ENCODE measurements at places on chromosomes 3 and 15.

- H3K27me3 ChIP-seq: no peaks in the 10 kb centered on the region
- H3K4me1 ChIP-seq: no peaks in the 10 kb centered on the region
- no peak for DNase-seq
- H3K4me3 ChIP-seq: no peak overlapping the region
- no peak overlapping the region for H3K27ac ChIP-seq
- no peaks in the 10 kb centered on the region for H3K36me3 ChIP-seq
These were observed 383.7 kb upstream of the PPP2R3A start for GRCh38 chr3:135581806-135582205.

- H3K4me1 ChIP-seq: peaks cover 7% of the 10 kb centered on the region
- no peaks in the 10 kb centered on the region for H3K27me3 ChIP-seq
- no peak overlapping the region for H3K27ac ChIP-seq
- no peak for DNase-seq
- H3K4me3 ChIP-seq: no peak overlapping the region
These were observed 1.1 kb upstream of the ST6GAL1 start for GRCh38 chr3:186929186-186929585.

DNA sequence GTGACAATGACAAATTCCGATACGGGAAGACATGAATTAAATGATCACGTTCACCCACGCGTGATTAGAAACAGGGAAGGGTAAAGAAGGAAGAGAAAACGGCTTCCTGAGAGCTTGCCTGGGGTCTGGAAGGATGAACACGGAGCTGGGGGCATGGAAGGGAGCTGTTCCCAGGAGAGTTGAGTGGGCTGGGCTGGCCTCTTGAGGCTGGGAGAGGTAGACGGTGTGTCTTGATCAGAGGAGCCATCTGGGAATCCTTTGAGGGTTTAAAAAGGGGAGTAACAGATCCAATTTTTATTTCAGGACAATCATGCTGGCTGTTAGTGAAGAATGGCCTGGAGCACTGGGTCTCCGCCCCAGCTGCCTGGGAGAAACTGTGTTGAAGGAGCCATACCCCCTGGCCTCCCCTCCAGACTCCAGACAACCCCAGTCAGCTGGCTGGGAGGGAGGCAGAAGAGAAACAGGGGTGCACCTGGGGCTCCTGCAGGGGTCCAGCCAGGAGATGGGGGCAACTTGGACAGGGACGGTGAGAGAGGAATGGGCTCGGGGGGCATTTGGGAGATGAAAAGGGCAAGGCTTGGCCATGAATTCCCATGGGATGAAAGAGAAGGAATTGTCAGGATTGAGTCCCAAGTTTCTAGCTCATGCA is 53.6 kb upstream of the CGNL1 start:
- no peak overlapping the region for H3K27ac ChIP-seq
- no peak for DNase-seq
- H3K4me3 ChIP-seq: no peak overlapping the region

GRCh38 chr3:119759962-119760361 is 21.9 kb upstream of the NR1I2 start:
- no peaks in the 10 kb centered on the region for H3K36me3 ChIP-seq
- no peak overlapping the region for H3K27ac ChIP-seq
- H3K4me3 ChIP-seq: no peak overlapping the region

- no peak overlapping the region for H3K4me3 ChIP-seq
- no peak overlapping the region for H3K27ac ChIP-seq
- no peaks in the 10 kb centered on the region for H3K36me3 ChIP-seq
- DNase-seq: no peak
- no peaks in the 10 kb centered on the region for H3K4me1 ChIP-seq
These were observed 166.3 kb upstream of the CHRM5 start for GRCh38 chr15:33801954-33802353.

DNA sequence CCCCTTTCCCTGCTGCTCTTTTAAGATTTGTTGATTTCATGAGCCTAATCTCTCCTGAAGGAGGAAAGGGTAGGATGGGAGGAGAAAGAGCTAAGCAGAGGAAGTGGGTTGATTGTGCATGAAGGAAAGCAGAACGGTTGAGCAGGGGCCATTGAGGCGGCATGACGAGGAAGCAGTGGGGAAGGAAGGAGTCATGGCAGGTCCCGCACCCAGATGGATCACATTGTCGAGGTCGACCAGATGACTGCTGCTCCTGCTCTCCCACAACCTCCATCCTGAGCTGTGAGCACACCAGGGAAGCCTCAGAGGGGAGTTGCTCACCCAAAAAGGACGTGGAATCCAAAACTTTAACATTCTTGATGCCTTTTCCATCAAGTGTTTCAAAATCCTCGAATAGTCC is 42.8 kb downstream of the ABTB1 start:
- peaks cover 39% of the 10 kb centered on the region for H3K27me3 ChIP-seq
- H3K4me1 ChIP-seq: no peaks in the 10 kb centered on the region
- no peaks in the 10 kb centered on the region for H3K36me3 ChIP-seq
- no peak overlapping the region for H3K4me3 ChIP-seq
- DNase-seq: no peak

DNA sequence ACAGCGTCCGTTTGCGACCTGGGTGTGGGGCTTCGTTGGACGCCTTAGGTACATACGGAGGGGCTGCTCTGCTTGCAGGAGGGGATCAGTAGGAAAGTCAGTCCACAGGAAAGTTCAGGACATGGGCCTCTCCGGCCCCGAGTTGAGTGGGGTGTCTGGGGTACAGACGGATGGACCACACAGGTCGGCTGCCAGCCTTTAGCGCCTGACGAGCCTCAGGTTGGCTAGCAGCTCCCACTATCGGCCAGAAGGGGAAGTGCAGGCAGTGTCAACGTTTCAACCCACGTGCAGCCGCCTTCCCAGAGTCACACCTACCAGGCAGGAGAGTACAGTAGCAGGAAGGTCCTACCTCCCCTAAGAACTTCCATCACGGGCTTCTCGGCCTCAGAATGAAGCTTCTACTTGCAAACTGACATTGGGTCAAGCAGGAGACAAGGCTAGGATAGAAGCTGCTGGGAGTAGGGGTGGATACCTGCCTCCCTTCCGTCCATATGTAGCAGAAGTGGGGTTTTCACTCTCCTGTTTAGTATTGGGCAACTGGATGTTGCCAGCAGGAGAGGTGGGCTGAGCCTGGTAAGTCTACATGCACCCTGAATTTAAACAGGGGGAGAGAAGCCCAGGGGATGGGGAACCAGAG is 1.8 kb upstream of the SCN5A start:
- H3K36me3 ChIP-seq: no peaks in the 10 kb centered on the region
- H3K4me1 ChIP-seq: peaks cover 30% of the 10 kb centered on the region
- H3K4me3 ChIP-seq: no peak overlapping the region
- peak; percentile 57 for DNase-seq

GRCh38 chr3:135897715-135898114 is 67.8 kb upstream of the PPP2R3A start:
- no peaks in the 10 kb centered on the region for H3K27me3 ChIP-seq
- H3K27ac ChIP-seq: no peak overlapping the region
- H3K4me1 ChIP-seq: no peaks in the 10 kb centered on the region

DNA sequence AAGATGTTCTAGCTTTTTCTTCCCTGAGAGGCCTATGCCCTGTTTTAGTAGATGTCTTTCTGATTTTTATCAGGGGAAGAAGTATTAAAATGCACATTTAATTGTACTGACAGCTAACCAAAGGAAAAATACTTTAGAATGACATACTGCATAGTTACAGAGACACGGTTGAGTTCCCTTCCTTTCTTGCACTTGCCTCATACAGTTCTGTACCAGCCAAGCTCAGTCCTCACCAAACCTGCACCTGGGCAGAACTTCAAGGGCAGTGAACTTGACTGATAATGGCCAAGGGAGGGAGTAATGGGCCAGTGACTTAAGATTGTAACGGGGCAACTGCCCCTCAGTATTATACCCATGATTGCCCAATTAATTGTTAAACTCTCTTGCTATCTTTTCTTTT is 34.1 kb upstream of the RASGRP1 start:
- no peaks in the 10 kb centered on the region for H3K4me1 ChIP-seq
- no peak overlapping the region for H3K4me3 ChIP-seq
- H3K36me3 ChIP-seq: no peaks in the 10 kb centered on the region
- no peaks in the 10 kb centered on the region for H3K27me3 ChIP-seq
- H3K27ac ChIP-seq: no peak overlapping the region

DNA sequence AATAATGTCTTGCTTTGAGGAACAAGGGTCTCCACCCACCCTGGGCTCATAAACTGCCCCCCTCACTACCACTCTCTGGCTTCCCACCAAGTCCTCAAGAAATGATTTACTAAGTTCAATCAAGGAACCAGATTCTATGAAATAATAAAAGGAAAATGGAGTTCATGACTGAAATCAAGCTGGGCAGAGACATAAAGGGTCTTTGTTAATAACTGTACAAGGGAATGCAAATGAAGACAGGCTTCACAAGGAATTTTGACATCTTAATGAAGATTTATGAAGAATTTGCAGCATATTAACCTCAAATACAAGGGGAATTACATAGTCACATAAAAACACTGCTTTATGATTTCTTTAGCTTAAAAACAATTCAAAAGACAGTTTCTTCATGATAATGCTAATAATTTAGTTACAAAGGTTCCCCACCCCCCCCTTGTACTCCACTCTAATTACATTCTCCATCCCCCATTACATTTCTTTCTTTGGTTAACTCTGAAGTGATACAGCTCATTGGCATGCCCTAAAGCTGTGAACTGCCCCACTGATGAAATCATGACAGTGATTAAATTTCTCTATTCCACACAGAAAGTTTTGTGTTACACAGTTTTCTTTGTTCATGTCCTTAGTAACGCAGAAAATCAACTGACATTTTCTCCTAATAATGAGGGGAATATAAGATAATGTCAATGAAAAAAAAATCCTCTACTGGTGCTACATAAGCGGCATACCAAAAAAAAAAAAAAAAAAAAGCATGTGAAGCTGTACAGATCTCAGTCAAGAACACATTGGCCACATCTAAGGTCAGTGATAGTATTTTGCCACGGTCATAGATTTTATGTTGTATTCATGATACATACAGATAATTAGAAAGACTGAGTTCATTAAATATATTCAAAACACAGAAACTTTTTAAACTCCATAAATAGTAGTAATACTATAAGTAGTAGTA is 54.4 kb downstream of the WWTR1 start:
- H3K4me3 ChIP-seq: no peak overlapping the region
- H3K4me1 ChIP-seq: no peaks in the 10 kb centered on the region
- no peak for DNase-seq
- peaks cover 3% of the 10 kb centered on the region for H3K27me3 ChIP-seq
- H3K27ac ChIP-seq: no peak overlapping the region
- H3K36me3 ChIP-seq: no peaks in the 10 kb centered on the region

DNA sequence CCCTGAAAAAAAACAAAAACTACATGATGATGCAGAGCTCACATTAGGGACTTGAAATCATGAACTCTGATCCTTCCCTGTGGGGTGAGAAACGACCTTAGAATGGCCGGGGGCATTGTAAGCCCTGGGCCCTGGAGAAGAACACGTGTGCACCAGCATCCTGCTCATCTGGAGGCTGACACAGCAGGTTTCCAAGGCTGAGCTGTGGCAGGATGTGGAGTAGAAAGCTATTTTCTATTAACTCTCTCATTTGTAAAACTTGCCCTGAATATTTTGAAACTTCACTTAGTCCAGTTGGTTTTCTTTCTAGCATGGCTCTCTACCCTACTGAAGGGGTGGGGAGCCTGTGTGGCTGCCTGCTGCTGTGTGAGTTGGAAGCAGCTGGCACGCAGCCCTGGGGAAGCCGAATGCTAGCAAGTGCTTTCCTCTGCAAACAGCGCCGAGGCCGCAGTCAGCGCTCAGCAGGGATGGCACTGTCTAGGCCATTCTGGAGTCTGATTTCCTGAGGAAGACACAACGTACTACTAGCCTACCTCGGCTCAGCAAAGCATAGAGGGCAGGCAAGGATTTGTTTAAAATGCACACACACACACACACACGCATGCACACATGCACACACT is 58.0 kb downstream of the GABRG3 start:
- no peak overlapping the region for H3K4me3 ChIP-seq
- DNase-seq: no peak
- no peaks in the 10 kb centered on the region for H3K27me3 ChIP-seq

GRCh38 chr3:13854492-13854891 is 25.4 kb downstream of the WNT7A start:
- no peak overlapping the region for H3K4me3 ChIP-seq
- no peak for DNase-seq
- H3K36me3 ChIP-seq: peaks cover 2% of the 10 kb centered on the region
- no peaks in the 10 kb centered on the region for H3K27me3 ChIP-seq
- H3K4me1 ChIP-seq: peaks cover 18% of the 10 kb centered on the region

DNA sequence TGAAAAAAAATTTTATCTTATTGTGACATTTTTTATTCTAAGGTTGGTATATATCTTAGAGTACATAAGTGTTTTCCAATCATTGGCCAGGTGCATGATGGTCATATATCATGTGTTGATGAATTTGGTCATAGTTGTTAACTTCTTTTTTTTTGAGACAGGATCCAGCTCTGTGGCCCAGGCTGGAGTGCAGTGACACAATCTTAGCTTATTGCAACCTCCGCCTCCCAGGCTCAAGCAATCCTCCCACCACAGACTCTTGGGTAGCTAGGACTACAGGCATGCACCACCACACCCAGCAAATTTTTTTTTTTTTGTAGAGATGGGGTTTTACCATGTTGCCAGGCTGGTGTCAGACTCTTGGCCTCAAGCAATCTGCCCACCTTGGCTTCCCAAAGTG is 44.0 kb downstream of the PCCB start:
- H3K27ac ChIP-seq: no peak overlapping the region
- DNase-seq: no peak
- no peaks in the 10 kb centered on the region for H3K27me3 ChIP-seq
- H3K4me3 ChIP-seq: no peak overlapping the region
- H3K4me1 ChIP-seq: no peaks in the 10 kb centered on the region

GRCh38 chr15:45635191-45635638 is 386 bp downstream of the SQOR start:
- peaks cover 15% of the 10 kb centered on the region for H3K4me1 ChIP-seq
- peaks cover 5% of the 10 kb centered on the region for H3K36me3 ChIP-seq
- H3K27me3 ChIP-seq: no peaks in the 10 kb centered on the region
- DNase-seq: peak; percentile 44
- H3K27ac ChIP-seq: peak overlapping the region; percentile 79

DNA sequence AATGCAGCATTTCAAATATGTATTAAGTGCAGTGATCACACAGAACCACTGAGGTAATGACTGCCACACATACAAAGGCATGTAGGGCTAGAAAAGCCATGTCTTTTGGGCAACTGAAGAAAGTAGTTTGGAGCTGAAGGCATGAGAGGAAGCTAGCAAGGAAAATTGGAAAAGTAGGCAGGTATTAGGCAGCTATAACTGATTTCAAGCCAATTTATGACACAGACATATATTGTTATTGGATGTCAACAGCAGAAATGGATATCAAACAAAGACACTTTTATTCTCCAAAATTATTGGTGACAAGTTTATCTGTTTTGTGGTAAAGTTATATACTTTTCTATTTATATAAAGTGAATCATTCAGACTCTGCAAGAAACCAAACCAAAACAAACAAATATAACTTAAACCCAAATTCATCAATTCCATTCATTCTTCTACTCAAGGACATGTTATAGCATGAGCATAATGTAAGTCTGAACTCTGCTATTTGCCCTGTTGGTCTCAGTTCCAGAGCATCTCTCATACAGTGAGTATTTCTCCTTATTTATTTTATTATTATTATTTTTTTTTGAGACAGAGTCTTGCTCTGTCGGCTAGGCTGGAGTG is 307.4 kb upstream of the COL8A1 start:
- no peaks in the 10 kb centered on the region for H3K27me3 ChIP-seq
- H3K4me3 ChIP-seq: no peak overlapping the region
- no peak overlapping the region for H3K27ac ChIP-seq
- no peaks in the 10 kb centered on the region for H3K36me3 ChIP-seq
- no peaks in the 10 kb centered on the region for H3K4me1 ChIP-seq

Data from T-cell (primary cell).